Stimulated activated CD4-positive, alpha-beta T cell treated with anti-CD3 and anti-CD28 coated beads, Interleukin-4, amount 100 ng/mL, for 48 hours (primary cell): ENCODE measurements at places on chromosomes 2 and 18.

DNA sequence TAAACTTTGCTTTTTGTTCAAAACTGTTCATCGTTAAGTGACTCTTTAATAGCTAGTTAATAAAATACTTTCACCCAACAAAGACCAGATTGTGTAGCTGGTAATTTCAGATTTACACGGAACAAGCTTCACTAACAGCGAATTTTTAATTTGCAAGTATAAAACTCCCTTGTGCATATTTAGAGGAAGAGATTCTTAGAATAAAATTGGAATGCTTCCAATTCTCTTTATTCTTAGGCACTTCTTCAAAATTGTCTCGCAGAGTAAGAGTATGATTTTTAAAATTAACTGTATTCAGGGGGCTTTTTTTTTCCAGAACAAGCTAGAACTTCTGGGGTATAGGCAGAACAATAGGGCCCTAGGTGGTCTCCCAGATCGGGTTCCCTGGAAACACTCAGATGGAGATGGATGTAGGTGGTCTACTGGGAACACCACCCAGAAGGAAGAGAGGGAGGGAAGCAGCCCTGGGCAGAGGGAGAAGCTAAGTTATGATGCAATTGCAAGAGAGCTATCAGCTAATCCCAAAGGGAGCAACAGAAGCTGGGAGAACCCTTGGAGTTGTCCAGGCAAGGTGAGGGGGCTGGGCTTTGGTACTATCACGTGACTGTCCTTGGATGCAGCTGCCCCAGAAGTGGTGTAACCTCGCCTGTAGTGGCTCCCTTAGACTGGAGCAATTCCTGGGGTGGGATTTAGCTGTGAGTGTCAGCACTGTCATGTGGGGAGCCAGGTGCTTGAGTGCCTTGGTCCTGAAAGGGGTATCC lies 151.7 kb upstream of the ASB18 start:
- DNase-seq, result no peak

DNA sequence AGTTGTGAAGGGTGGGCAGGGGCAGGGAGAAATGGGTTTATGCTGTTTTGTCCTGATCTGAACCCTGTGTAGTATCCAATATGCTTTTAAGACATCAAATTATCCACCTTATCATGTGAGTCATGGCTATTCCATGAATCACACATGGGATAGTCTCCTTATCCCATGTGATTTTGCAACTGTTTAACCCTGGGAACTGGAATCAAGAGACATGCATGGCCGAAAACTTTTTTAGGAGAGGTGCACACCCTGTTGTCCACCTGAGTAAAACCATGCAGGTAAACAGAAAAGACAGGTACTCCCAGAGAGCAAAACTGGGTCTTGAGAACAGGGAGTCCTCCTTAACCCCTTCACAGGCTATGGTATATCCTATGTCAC lies 490.6 kb upstream of the HS6ST1 start:
- DNase-seq, result no peak

DNA sequence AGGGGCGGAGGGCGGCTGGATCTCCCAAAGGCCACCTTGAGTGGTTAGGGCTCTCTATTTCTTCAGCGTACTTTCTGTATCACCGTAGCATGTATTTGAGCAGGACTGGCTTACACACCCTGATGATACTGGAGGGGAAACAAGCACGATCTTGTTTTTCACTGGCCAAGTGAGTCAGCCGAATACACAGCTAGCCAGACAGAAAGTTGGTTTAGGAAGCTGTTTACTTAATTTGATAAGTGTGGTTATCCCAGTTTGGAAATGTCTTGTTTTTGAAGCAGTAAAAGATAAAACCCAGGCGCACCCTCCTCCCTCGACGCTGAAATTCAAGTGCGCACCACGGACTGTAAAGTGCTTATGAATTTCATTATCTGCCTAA lies 582 bp downstream of the RIOK3 start:
- no peak for DNase-seq

- no peak for DNase-seq
Observed at GRCh38 chr2:31187166-31187565, 30.1 kb downstream of the CAPN14 start.

DNA sequence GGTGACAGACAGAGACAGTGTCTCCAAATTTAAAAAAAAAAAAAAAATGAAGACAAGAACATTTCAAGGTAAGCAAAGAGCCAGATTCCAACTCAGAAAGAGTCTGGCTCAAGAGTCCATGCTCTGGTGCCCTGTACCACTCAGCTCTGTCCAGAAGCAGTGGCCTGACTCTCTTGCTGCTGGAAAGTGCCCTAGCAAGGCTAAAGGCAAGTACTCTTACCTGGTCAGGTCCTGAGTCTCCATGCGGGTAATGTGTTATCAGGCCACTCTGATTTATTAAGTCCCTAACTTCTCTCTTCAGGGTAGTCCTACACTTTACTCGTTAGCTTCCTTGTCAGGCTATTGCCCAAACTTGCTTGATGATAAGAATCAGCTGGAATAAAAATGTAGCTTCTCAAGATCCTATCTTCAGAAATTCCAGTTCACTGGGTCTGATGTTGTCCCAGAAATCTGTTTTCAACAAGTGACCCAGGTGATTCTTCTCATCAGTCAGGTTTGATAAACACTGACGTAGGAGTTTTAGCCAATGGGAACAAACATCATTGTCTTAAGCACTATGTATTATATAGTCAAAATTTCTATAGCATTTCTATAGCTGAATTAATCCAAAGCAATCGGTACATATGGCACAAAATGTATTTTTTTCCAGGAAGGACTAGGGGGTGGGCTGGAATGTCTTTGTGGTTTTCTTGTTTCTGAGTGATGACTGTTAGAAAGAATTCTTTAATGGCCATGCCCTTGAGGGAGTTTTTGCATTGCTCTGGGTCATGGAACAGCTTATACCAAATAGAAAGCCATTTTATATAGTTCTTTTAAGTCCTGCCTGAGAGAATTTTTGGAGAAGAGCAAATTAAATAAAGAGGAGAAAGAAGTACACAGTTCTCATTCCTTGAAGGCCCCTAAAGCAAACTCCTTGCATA lies 139.9 kb upstream of the DNMT3A start:
- DNase-seq, result no peak

DNA sequence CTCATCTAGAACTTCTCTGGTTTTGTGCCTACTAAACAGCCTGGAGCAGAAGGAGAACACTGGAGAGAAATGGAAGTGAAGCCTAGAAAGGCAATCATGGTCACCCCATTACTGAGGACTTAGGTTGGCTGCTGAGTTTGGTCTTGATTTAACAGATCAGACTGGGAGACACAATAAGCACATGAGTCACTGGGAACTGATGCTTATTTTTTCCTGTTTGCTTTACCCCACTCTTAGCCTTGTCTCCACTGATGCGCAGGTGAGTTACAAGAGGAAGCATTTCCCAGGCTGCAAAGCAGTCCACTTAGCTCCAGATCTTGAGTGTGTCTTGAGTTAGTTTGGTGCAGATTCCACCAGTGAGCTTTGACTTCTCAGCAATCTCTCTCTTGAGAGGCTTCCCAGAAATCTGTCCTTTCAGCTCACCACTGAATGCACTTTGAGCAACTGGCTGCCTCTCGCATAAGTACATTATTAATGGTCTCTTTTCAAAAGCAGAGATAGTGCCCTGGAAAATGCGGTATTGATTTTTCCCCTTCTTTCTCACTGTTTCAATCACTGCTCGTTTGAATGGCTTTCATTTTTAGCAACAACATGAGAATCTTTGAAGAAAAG lies 390.2 kb upstream of the SETBP1 start:
- DNase-seq, result no peak

DNA sequence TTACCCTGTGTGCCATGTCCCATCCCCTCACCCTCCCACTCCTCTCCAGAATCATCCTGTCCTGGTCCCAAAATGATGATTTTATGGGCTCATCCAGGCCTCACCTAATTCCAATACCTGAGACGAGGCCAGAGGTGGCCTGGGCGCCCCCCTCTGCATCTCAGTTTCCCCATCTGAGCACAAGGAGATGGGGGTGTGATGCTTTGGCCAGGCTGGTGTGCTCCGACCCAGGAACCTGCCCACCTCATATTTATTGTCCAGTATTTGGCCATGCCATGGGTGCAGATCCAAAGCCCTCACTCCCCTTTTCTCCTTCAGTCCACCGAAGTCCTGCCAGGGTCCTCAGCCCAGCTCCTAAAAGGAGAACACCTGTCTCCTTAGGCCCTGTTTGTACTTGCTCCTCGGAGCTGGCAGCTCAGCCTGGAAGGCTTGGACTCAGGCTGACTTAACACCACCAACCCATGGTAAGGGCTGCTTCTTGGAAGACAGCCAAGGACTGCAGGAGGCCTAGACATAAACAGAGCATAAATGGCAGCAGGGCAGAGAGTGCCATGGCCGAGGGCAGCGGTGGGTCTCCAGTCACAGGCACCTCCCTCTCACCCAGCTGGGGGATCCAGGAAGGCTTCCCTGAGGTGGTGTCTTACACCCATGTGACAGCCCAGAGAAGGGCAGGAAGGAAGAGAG lies 3.6 kb downstream of the TEX51 start:
- DNase-seq, result no peak

DNA sequence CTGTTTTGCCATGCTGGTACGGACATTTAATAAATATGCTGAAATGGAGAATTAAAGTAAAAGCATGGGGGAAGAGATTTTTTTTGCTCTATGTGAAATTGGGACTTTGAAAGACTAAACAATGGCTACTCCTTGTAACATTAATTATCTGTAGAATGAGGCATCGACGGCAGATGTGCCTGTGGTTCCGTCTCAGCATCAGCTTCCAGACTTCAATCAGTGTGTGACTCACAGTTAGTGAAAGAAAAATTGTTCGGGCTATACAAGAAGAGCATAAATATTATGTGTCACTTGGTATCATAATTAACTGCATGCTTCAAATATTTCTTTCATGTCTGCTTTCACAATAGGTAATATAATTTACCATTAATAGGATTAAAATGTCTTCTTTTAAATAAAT lies 117.0 kb upstream of the SMIM21 start:
- DNase-seq, result no peak

GRCh38 chr2:190477661-190478454 lies 56.7 kb downstream of the NEMP2 start:
- DNase-seq, result no peak

DNA sequence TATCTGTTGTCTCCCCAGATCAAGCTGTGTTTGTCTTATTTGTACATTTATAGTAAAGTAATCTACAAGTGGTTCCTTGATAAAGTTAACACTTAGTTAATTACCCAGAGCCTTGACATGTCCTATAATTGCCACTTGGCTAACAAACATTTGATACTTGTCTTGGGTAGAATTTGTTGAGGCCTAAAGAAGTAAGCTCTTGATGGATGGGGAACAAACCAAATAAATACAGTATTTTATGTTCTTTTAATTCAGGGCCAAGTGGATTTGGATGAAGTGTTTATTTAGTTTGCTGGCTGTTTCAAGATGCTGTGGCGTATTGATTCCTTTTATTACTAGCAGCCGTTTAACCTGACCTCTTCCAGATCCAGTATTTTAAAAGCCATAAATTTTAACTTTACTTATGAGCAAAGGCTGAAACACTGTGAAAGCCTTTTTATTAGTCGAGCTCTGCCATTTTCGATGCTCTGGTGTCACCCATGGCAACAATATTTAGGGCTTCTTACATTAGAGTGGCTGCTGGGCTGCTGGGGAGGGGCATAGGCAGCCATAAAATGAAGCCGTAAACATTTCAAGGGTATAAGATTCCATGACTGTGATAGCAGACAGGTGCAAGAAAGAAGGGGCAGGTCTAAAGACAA lies 401.6 kb upstream of the NRP2 start:
- DNase-seq, result no peak

DNA sequence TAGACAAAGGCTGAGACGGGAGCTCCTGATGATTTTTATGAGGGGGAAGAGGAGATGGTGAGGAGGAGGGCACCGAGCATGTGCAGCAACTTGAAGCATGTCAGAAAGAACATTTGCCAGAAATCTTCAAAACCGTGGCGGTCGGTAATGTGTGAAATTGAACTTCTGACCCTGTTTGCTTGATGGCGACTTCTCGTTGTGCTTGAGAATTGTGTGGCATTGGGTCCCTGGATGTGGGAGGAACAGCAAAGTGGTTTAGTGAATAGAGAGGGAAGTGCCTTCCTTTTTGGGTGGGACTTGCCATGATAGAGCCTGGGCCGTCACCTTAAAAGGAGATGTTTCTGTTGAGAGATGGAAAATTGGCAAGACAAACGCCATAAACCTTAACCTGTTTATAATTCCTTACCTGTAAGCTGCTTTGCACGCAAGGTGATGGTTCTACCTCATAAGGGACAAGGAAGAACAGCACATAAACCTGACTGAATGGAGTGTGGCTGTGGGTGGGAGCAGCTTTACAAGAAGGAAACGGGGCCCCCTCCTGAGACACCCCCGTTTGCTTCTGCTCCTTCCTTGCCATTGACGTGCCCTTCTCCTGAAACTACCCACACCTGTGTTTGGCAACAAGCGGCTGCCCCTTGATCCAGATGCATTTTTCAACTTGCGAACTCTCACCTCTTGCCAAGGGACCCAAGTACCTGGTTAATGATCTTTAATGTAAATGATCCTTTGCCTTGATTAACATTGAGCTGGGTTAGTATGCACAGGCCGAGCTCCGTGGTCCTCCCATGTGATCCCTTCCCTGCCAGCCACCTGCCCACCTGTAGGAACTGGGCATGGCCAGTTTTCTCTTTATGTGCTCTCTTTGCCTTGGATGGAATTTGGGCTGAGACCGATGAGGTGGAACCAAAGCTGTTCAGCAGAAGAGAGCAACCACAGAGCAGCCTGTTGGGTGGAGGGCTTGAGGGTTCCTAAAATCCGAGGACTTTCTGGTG lies 153.2 kb downstream of the NEDD4L start:
- no peak for DNase-seq

DNA sequence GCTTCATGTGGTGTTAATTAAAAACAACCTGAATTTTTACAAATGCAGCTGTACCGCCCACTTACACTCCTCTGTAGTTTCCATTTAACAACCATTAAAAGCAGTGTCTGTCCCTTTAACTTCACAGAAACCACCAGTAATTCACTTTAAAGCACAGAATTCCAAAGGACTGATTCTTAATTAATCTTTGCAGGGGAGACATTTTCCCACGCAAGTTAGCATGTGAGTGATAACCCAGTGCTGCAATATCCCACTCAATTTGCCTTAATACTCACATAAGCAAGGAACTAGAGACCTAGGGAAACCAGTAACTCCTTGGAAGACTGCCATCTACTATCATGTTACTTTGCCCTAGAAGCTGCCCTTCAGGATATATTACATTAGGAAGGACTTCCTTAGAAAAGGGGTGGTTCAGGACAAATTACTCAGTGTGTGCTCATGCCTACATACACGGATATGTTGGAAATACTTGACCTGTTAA lies 102.3 kb downstream of the OSR1 start:
- DNase-seq, result no peak

GRCh38 chr2:86300496-86300895 lies 36.9 kb downstream of the REEP1 start:
- no peak for DNase-seq

DNA sequence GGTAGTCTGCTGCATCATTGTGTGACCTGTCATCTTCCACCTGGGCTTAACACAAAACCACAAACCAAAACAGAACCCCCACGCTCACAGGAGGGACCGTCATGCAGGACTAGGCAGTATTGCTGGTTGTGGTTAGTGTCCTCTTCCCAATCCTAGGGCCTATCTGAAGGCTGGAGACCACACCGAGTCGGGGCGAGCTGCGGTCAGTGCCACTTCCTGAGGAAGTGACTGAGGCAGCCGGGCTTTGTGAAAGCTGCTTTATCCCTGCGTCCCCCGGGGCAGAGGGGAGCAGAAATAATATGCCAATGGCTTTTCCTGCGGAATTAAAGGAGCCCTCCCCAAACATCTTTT lies 22.9 kb downstream of the ZNF532 start:
- DNase-seq, result no peak
